ENCODE measurements at places on chromosomes 5 and 9.
A peak's percentile ranks its signal among the peaks of the same experiment; 100 is the strongest.

- H3K4me1 ChIP-seq = no peaks in the 10 kb centered on the region
- no peaks in the 10 kb centered on the region for H3K27me3 ChIP-seq
- H3K27ac ChIP-seq = no peak overlapping the region
- no peak for DNase-seq
- H3K4me3 ChIP-seq = no peak overlapping the region
- no peaks in the 10 kb centered on the region for H3K36me3 ChIP-seq
These were observed 65.2 kb downstream of the HMHB1 start for GRCh38 chr5:143877196-143877595.

DNA sequence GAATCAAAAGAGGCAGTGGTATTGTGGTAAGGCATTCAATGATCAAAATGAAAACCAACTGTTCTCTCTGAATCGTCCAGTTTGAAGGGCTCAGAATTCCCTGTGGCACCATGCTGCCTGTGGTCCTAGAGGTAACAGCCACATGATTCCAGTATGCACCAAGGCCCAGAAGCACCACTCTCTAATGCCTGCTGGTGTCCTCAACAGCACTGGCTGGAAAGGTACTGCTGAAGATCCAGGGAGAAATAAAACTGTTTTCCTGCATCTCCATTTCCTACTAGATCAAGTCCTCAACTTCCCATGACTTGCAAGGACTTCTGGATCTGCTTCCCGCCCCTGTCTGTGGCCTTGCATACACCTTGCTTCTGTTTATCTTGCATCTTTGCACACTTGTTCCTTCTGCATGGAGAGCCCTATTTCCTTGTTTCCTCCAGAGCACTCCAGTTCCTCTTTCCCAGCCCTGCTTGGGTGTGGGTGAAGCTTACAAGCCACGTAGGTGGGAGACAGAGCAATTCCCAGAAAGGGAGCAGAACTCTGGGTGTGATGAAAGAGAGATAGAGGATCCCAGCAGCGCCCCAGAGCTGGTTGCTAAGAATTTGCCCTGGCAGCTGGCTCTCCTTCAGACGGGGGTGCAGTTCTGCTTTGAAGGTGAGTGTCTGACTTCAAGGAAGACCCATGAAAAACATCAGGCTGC is 41.0 kb upstream of the EQTN start:
- peaks cover 69% of the 10 kb centered on the region for H3K4me1 ChIP-seq
- peak overlapping the region; percentile 55 for H3K27ac ChIP-seq
- no peaks in the 10 kb centered on the region for H3K36me3 ChIP-seq

DNA sequence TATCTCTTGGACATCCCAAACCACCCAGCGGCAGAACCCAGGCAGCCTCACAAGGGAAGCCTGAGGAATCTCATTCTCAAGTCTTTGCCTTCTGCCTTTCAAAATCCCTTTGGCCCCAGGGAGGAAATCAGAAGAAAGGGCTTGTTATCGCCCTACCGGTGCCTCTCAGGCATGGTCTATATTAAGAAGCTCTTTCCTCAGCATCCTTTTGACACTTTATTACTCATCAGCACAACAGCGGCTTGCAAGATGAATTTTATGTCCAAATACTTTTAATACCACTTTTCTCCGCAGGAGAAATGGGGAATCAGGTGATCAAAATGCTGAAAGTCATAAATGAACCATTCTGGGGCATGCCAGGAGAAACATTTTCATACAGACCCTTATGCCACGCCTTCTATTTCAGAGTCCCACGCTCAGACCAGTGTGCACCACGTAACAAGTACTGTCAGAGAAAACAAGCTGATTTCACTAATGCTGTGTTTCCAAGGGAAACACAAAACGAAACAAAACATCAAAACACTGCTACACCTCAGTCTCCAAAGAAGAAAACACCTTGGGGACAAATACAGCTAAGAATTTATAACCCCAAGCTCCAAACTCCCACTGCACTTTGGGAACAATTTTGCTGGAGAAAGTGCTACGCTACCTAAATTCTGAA is 30.0 kb downstream of the RAPGEF1 start:
- H3K4me1 ChIP-seq = peaks cover 98% of the 10 kb centered on the region
- H3K27ac ChIP-seq = peak overlapping the region; percentile 85
- DNase-seq = no peak
- H3K4me3 ChIP-seq = no peak overlapping the region

GRCh38 chr9:108751369-108751768 is 104.4 kb downstream of the ACTL7B start:
- H3K4me1 ChIP-seq = no peaks in the 10 kb centered on the region
- no peaks in the 10 kb centered on the region for H3K27me3 ChIP-seq
- H3K27ac ChIP-seq = no peak overlapping the region
- H3K4me3 ChIP-seq = no peak overlapping the region

DNA sequence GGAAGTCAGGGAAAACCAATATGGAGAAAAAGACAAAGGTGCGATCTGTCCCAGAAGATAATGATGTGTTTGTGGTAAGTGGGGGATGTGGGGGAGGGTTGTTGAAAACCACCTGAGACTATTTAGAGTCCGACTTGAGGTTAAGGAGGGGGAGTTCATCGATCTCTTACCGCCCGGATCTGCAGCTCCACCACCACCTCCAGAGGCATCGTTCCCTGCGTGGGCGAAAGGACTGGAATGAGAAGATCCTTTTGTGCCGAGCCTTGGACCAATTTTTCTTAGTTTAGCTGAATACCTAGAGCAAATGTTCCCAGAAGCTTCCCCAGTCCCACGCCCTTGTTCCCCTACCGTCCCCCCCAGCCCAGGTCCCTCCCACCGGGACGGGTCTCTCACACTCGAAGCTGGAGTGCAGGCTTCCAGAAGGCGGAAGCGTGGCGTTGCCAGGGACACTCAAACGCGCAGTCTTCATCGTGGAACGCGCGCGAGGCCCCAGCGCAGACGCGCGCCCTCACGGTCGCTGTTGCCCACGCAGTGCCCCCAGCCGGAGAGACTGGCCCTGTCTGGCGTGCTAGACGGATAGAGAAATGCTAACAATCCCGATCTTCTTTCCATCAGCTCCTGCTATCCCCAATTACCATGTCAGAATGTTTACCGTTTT is at the start of gene SPATA6L:
Gene SPATA6L, minus strand, starts transcription at position 439 of the 658 bp plus-strand sequence. Its CDS starts 230 bp downstream, at position 209.
- H3K36me3 ChIP-seq = no peaks in the 10 kb centered on the region
- peaks cover 32% of the 10 kb centered on the region for H3K4me1 ChIP-seq
- peak within 1 kb of the TSS; percentile 78 for H3K27ac ChIP-seq

DNA sequence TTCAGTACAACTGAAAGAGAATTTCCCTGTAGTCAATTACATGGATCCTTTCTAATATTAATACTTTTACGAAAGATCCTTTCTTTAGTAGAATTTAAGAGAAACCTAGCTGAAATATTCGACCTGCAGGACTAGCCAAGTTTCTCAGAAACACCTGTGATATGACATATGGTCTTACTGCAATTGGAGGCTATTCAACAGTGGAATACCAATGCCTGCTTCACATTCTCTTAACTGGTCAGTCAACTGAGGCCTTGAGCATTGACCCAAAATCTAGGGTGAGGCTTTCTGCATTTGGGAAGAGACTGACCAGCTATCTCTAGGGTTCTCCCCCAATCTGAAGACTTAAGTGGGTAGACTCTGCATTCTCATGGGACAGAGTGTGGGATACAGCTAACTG is 12.3 kb downstream of the UBE2QL1 start:
- no peak overlapping the region for H3K27ac ChIP-seq
- no peaks in the 10 kb centered on the region for H3K27me3 ChIP-seq
- H3K4me3 ChIP-seq = no peak overlapping the region
- no peak for DNase-seq
- H3K36me3 ChIP-seq = no peaks in the 10 kb centered on the region

- no peaks in the 10 kb centered on the region for H3K36me3 ChIP-seq
- H3K4me3 ChIP-seq = peak overlapping the region; percentile 54
- no peaks in the 10 kb centered on the region for H3K27me3 ChIP-seq
- H3K27ac ChIP-seq = peak overlapping the region; percentile 95
- DNase-seq = peak; percentile 24
- peaks cover 33% of the 10 kb centered on the region for H3K4me1 ChIP-seq
These were observed 4.5 kb upstream of the SET start for GRCh38 chr9:128684325-128685199.

DNA sequence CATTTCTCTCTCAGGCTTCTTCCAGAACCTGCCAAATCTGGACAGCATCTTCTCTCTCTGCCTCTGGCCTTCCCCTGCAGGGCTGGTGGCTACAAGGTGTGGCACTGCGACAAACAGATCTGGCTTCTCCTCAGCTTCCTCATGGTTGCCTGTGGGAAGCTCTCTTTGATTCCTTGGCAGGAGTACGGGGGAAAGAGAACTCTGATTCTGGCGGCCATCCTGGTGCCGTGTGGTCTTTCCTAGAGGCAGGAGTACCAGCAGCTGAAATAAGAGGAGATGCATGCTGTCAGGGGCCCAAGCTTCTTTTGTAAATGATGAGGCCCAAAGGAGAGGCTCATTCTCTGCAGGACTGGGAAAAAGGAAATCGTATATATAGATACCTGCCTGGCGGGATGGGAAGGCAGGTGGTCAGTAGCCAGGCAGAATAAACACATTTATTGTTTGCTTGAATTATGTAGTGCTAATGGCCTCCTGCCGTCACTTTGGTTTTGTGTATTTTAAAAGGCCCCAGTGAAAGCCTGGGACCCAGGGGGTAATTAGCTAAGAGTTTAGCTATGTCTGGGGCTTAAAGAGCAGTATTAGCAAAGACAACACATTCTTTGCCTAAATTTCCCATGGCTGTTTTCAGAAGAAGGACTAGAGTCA is at the start of gene CER1:
Gene CER1, minus strand, starts transcription at position 343 of the 645 bp plus-strand sequence. Its CDS starts 61 bp downstream, at position 282.
- no peak for DNase-seq
- no peak within 1 kb of the TSS for H3K4me3 ChIP-seq
- no peaks in the 10 kb centered on the region for H3K27me3 ChIP-seq
- no peaks in the 10 kb centered on the region for H3K36me3 ChIP-seq

GRCh38 chr5:6742081-6742758 is 29.0 kb downstream of the TENT4A start:
- H3K27me3 ChIP-seq = no peaks in the 10 kb centered on the region
- no peak for DNase-seq
- H3K27ac ChIP-seq = no peak overlapping the region
- H3K36me3 ChIP-seq = peaks cover 17% of the 10 kb centered on the region
- H3K4me3 ChIP-seq = no peak overlapping the region

DNA sequence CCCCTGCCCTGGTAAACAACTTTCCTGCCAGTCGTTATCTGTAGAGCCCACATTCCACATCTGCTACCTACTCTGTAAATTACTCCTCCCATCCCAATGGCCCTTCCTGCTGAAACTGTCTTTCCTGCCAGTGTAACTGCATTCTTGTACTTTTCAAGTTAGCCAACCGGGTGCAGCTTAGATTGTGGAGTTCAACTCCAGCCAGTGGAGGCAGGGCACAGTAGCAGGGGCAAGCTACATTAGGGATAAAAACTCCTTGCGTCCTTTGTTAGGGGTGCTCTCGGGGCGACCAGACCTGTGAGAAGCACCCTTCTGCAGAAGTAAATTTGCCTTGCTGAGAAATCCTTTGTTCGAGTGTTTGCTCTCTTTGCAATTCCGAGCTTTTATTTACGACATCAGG is 639.0 kb upstream of the TYRP1 start:
- no peaks in the 10 kb centered on the region for H3K4me1 ChIP-seq
- no peak overlapping the region for H3K27ac ChIP-seq
- H3K36me3 ChIP-seq = no peaks in the 10 kb centered on the region
- DNase-seq = no peak
- H3K4me3 ChIP-seq = no peak overlapping the region

- DNase-seq = no peak
- peak overlapping the region; percentile 72 for H3K4me3 ChIP-seq
- H3K4me1 ChIP-seq = peaks cover 84% of the 10 kb centered on the region
- no peaks in the 10 kb centered on the region for H3K27me3 ChIP-seq
- H3K36me3 ChIP-seq = no peaks in the 10 kb centered on the region
- peak overlapping the region; percentile 98 for H3K27ac ChIP-seq
These were observed 1.4 kb downstream of the ETF1 start for GRCh38 chr5:138541511-138542179.

DNA sequence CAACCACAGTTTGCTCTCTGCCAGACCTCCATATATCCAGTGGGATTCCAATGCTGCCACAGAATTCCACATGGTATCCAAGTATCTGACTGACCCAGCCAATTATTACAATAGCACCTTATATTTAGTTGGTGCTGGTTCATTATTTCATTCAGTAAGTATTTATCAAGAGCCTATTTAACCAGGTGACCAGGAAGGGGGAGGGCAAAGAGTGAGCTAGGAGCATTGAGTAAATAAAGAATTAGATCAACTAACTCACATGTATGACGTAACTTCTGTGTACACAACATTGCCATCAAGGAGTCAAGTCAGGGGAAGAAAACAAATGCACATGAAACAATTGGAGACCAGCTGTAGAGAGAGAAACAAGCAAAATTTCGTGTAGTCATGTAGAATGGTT is 207.1 kb upstream of the PAPPA start:
- H3K36me3 ChIP-seq = no peaks in the 10 kb centered on the region
- no peaks in the 10 kb centered on the region for H3K27me3 ChIP-seq
- no peak for DNase-seq
- no peaks in the 10 kb centered on the region for H3K4me1 ChIP-seq

GRCh38 chr9:127362829-127363228 is 34.1 kb upstream of the SLC2A8 start:
- H3K4me1 ChIP-seq = peaks cover 22% of the 10 kb centered on the region
- no peaks in the 10 kb centered on the region for H3K27me3 ChIP-seq
- DNase-seq = no peak
- no peaks in the 10 kb centered on the region for H3K36me3 ChIP-seq

GRCh38 chr5:58407042-58407719 is 52.7 kb downstream of the PLK2 start:
- H3K4me3 ChIP-seq = no peak overlapping the region
- peak overlapping the region; percentile 70 for H3K27ac ChIP-seq
- DNase-seq = no peak
